Activated CD8-positive, alpha-beta T cell treated with anti-CD3 and anti-CD28 coated beads for 36 hours (primary cell): ENCODE measurements at places on chromosomes 6 and 20. TPM values are rescaled to one million over a fixed set of nuclear protein-coding genes. Genes with fewer than 3 reads are reported as not detected.

DNA sequence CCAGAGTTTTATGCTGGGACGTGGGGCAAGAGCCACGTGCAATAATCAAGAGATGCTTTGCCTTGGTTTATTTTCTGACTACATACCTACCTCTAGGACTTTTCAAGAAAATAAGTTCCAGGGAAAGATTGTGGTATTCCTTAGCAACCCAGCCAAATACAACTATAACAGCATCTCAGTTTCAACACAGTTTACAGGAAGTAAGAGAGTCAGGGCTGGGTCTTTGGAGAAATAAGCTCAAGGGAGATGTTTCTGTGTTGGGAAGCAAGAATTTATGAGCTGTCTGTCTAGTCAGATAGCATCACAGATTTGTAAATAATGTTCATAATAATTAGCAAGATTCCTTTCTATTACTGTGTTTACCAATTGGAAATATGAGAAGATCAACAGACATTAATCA lies 35.1 kb downstream of the MAP3K5 start:
- no peak for DNase-seq

GRCh38 chr6:131995917-131996316 lies 44.7 kb upstream of the CCN2 start:
- no peak for DNase-seq

SIRPG gene
- total RNA-seq, result 48.6 TPM

SLC13A3 gene
- not detected for total RNA-seq

KHDC1L gene
- not detected for total RNA-seq
